Muscle of back (tissue), 13 donors: ENCODE measurements at places on chromosomes 2 and 18.
A peak's percentile ranks its signal among the peaks of the same experiment; 100 is the strongest.

DNA sequence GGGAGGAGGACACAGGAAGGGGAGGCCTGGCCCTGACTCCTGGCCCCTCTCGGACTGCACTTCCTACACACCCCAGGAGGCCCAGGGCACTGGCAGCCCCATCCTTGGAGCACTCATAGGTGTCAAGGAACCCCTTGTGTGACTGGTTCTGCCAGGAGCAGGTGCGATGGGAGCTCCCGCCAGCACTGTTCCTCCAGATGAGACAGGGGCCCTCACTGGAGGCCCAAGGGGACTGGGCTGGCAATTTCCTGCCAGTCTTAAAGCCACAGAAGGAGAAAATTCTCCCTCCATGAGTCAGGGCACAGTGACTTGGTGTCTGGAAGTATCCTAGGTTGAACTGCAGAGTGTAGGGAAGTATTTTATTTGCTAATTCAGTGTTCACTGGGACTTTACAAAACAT, 42.8 kb upstream of the MAL start:
- no peak for DNase-seq

- peak; percentile 76 for DNase-seq
Measured at GRCh38 chr2:46813020-46813415, 102.6 kb downstream of the MCFD2 start.

DNA sequence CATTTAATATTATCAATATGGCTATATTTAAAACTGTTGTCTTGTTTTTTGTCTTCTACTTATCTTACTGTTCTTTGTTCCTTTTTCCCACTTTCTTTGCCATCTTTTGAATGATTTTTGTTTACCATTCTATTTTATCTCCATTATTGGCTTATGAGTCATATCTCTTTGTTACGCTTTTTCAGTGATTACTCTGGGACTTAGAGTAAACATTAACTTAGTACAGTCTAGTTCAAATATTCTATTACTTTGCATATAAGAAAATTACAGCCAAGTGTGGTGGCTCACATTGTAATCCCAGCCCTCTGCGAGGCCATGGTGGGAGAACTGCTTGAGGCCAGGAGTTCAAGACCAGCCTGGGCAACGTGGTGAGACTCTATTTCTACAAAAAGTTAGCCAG, 26.1 kb downstream of the ADCY3 start:
- DNase-seq: no peak

- DNase-seq: no peak
Measured at GRCh38 chr2:229348128-229348527, 77.0 kb upstream of the PID1 start.

DNA sequence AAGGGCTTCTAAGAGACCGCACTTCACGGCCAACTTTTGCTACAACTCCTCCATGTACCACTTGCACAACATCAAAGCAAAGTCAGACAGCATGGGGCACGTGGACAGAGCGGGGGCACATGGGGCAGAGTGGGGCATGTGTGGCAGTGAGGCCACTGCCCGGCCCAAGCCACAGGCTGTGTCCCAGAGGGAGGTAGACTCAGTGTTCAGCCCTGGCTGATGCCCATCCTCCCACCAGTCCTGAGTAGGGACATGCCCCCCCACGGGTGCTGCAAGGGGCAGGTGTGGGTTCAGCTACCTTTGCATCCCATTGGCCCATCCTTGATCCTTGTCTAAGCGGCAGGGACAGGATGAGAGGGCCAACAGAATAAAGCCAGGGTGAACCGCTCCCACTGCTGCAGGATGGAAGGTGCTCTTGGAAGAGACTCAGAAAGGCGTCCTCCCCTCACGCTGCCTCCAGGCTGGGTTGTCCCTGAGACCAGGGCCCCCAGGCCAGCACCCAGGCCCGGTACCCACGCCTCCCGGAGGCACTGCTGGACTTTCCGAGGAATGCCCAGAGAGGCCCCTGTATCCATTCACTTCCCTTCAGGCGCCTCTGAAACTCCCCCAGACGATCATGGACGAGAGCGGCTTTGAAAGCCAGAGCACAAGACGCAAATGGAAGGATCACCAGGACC, 218.2 kb downstream of the NDUFA10 start:
- DNase-seq: no peak

- no peak for DNase-seq
Measured at GRCh38 chr18:50869150-50869549, 9.8 kb upstream of the ME2 start.

DNA sequence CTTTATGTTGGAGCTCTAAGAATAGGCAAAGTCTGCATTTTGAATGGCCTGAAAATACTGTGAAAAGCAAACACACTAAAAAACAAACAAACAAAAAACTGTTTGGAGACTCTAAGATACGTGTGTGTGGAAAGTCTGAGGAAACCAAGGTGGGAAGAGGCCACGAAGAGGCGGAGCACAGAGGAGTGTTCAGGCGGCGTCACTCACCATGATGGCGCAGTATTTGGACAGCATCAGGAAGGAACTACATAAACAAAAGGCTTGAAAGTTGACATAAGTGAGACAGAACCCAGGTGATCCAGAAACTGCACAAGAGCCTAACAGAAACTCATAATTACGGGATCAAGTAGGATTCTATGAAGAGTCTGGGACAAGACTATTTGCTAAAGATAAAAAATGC, 50.8 kb upstream of the SOS1 start:
- no peak for DNase-seq

DNA sequence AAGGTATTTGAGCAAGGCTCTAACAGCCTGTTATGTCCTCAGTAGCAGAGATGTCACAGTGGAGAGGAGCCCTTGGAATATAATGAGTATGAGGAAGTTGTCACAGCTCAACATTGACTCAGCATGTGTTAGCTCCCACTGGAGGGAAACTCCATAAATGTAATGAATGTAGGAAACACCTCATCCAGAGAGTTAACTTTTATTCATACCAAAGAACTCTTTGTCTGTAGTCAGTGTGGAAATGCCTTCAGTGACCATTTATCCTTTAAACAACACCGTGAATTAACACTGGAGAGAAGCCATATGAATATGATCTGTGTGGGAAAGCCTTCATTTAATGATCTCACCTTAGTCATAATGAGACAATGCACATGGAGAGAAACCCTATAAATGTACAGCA, 59.7 kb downstream of the CYP1B1 start:
- DNase-seq: no peak
